ENCODE measurements at places on chromosomes 11 and 22.

GRCh38 chr11:59216641-59217564 is 4.2 kb upstream of the MPEG1 start:
- no peak for DNase-seq

- DNase-seq, result no peak
Measured at GRCh38 chr11:78220218-78221157, 31.8 kb downstream of the USP35 start.

DNA sequence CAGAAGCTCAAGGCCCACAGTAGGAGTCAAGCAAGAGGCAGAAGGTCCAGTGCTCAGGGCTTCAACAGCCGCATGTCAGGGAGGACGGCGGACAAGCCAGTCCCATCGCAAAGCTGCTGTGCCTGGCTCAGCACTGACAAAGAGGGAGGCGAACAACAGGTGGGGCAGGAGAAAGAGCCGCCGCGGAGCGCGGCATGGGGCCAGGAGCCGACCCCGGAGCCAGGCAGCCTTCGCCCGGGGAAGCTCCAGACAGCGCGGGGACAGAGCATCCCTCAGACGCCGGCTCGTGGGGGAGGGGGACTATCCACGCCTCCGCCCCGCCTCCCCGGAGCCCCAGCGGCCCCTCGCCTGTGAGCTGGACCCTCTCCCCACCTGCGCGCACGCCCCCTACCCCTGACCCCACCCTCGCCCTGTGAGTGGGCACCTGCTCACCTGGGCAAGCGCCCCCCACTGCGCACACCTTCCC is 369 bp downstream of the DHCR7 start:
- no peak for DNase-seq

- DNase-seq, result no peak
Measured at GRCh38 chr22:50490531-50491308, 4.1 kb downstream of the MIOX start.

DNA sequence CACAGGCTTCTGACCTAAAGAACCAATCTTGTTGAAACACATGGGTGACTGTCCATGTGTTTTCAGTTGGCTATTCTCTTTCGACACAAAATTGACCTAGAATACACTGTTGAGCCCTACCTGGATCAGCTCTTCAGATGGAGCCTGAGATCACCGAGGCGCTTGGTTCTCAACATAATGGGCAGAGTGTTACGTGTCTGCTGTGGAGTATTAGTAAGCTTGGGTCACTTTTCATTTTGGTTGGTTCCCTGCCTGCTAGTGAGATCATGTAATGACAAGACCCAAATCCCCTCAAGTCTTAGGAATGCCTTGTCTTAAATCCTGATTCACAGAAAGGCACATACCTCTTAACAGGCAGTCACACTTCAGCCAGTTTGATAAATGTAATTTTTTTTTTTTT is 8.7 kb downstream of the MED19 start:
- no peak for DNase-seq

- DNase-seq, result no peak
Measured at GRCh38 chr22:22728382-22728781, 84.0 kb downstream of the GGTLC2 start.

DNA sequence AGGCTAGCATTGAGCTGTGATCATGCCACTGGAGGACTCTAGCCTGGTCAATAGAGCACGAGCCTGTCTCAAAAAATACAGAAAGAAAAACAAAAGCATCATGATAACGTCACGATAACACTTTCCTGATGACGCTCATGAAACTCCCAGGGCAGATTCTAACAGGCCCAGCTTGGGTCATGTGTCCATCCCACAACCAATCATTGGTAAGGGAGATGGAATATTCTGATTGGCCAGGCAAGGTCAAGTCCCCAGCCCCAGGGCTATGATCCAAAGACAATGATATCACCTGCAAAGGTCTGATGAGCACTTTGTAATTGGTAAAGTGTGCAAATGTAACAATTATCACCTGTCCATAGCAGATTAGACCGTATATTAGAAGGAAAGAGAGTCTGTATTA is 21.5 kb upstream of the DDX6 start:
- no peak for DNase-seq

- no peak for DNase-seq
Measured at GRCh38 chr11:44418456-44418830, 108.5 kb upstream of the ALX4 start.

DNA sequence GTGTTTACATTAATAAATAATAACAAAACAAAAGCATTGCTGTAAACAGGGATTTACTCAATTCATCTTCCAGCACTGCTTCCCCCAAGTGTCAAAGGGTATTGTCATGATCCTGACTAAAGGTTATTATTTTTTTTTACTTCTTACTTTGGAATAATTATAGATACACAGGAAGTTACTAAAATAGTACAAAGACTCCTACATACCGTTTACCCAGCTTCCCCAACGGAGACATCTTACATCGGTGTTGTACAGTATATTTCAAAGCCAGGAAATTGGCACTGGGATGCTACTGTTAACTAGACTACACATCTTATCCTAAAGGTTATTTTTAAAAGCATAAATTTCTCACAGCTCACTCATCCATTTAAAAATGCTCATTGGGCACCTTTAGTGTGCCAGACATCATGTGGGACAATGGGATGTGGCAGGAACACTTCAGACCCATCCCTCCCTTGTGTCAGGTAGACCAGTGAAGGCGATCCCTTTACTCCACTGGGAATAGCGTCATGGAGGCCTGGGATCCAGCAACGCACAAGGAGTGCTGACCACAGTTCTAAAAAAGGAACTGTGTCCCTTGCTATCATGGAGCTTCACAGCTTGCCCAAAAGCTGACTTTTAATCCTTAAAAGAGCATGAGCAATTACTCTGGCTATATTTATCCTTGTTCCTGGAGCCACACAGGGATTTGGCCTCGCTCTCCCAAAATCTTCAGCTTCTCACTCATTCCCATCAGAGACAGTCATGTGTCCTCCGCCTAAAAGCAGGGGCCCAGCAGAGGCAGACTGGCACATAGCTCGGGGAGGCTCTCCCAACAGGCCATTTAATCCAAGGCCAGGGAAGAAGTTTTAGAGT is 3.1 kb upstream of the IRAG1 start:
- no peak for DNase-seq

- no peak for DNase-seq
Measured at GRCh38 chr22:29609139-29609538, 5.7 kb downstream of the NF2 start.

- DNase-seq, result no peak
Measured at GRCh38 chr11:7449841-7450214, 35.5 kb upstream of the OLFML1 start.

DNA sequence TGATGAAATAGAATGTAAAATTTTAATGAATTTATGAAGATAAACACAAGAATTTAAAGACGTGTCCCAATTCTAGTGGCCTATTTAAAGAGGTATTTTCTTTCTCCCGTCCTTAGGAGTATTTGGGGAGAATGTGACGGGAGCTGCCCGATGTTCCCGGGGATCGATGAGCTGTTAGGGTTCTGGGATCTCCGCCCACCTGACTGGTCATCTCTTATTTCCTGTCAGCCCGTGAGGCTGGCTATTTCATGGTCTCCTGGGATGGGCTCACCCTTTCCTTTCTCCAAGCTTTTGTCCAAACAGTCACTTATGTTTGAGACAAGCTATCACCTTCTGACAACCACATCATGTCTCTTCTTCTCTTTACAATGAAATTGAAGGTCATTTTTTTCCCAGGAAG is 16.9 kb upstream of the CLMP start:
- no peak for DNase-seq

DNA sequence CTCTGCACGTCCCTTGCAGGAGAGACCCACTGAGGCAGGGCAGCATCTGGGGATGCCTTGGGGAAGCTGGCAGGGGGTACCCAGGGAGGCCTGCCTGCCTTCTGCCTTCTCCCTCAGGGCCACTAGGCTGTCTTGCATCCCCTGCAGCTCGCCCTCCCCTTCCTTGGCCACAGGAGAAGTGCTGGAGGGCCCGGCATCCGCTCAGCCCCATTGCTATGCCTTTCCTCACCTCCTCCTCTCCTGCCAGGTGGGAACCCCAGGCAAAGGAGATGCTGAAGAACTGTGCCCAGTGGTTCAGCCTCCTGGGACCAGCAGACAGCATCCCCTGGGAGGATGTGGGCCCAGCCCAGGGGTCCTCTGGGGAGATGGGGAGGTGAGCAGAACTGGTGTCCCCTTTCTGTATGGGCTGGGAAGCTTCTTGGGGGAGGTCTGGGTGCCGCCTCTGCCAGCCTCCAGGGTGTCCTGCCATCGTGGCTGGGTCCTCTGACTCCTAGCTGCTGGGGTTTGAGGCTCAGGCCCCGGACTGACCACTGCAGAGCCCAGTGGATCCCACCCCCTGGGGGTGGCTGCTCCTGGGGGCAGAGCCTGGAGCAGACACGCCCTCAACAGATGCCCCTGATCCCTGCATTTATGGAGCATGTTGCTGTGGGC is 20.6 kb downstream of the MRGPRG start:
- DNase-seq, result no peak

- no peak for DNase-seq
Measured at GRCh38 chr11:17958446-17958845, 54.4 kb downstream of the SERGEF start.

GRCh38 chr11:12155696-12156095 is 45.3 kb downstream of the MICAL2 start:
- DNase-seq, result no peak

GRCh38 chr11:78905756-78906155 is 331.1 kb upstream of the NARS2 start:
- DNase-seq, result no peak

DNA sequence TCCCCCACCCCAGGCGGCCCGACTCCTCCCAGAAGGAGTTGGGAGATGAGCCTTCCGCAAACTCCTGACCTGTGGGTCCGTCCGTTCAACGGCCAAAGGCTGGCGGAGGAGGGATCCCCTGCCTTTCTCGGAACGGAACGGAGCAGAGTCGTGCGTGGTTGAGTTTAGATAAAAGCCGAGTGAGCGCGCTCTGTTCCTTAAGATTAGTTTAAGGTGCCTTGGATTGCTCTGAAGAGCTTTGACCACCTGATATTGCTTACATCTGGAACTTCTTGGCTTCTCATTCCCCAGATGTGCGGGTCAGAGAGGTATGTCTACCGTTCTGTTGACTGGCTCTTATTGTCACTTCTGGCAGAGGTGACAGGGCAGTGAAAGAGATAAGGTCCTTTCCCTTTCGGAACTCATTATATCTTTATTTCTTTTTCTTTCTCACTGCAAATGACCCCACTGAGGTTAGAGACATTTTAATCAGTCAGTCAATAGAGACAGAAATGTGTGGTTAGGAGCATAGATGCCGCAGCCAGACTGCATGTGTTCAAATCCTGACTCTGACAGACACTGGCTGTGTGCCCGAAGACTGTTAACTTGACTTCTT is at the start of gene TRIM6:
Gene TRIM6 (plus strand): TSS at position 31 of the 595 bp plus-strand sequence. CDS start 261 bp downstream, at position 292.
- no peak for DNase-seq

DNA sequence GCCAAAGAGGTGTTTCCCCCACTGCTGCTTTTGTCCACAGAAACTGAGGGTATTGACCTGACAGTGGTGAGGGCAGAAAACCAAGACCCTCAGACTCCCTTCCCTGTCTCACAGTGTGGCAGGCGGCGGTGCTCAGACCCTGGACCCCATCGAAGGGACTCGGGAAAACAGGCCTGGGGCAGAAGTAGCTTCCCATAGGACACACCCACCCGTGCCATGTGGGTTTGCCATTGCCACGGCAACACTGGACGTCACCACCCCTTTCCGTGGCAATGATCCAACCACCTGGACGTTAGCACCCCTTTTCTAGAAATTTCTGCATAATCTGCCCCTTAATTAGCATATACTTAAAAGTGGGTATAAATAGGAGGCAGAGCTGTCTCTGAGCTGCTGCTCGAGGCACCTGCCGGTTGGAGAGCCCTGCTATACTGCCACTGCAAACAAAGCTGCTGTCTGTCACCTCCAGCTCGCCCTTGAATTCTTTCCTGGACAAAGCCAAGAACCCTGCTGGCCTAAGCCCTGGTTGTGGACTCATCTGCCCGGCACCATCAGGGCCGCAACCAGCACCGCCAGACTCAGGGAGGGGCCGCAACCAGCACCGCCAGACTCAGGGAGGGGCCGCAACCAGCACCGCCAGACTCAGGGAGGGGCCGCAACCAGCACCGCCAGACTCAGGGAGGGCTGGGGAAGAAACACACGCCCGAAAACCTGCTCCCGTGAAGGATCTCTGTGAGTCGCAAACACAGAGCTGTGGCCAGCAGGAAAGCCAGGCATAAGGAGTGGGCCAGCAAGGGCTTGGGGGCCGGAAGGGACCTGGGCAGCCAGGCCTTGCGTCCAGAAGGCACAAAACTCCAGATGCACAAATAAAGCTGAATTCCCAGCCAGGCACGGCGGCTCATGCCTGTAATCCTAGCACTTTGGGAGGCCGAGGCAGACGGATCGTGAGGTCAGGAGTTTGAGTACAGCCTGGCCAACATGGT is 10.4 kb downstream of the MLC1 start:
- DNase-seq, result no peak

- no peak for DNase-seq
Measured at GRCh38 chr11:15662285-15662684, 547.6 kb downstream of the INSC start.

- DNase-seq, result no peak
Measured at GRCh38 chr22:49011379-49011768, 816.3 kb downstream of the BRD1 start.

GRCh38 chr11:14422052-14422813 is 63.2 kb upstream of the RRAS2 start:
- DNase-seq, result no peak

DNA sequence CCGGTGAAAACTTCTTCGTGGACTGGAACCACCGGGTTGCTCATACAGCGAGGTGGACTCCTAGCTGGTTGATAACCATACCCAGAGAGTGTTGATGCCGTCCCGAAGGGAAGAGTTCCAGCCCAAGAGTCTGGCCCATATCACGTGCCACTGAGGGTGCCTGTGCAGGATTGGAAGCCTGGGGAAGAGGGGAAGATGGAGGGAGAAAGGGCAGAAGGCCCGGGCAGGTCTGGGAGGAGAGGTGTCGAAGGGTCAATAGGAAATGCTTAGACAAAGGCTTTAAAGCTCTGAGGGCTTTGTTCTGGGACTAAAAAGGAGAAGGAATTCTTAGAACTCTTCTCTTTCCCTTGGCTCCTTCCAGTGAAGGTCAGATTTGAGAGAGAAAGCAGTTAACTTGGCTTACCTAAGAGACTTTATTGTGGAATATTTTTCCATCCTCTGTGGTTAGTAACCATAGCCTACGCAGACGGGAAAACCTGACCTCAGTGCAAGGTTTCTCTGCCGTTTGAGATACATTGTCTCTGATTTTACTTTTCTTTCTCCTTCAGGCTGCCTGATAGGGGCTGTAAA is 70.5 kb downstream of the JAM3 start:
- no peak for DNase-seq

DNA sequence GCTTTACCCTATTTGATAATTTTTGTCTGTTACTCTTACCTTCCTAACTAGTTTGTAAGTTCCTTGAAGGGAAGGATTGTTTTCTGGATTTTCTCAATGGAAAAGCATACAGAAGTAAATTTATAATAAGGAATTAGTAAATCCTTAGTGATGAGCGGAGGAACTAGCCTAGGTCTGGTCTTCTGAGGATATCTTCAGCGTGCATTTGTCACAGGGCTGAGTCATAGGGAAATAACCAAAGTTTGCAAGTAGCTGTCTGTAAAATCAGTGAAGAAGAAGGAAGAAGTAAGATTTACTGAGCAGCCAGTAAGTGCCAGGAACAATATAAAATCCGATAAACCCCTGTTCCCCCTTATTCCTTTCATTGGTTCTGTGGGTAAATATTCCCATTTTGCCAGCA is 162.7 kb upstream of the SORL1-AS1 start:
- DNase-seq, result no peak

- DNase-seq, result no peak
Measured at GRCh38 chr22:27557286-27558008, 244.1 kb downstream of the MN1 start.
